ENCODE measurements at places on chromosomes 7 and 10. TPM values are rescaled to one million over a fixed set of nuclear protein-coding genes. Genes with fewer than 3 reads are reported as not detected.

Gene POT1
- 6.4 TPM for polyA plus RNA-seq

- DNase-seq: no peak
These were observed 82.0 kb downstream of the BMS1 start for GRCh38 chr10:42864575-42864974.

Gene CUL2
- 23.3 TPM for polyA plus RNA-seq

GRCh38 chr7:123463890-123464289 lies 70.5 kb downstream of the IQUB start:
- no peak for DNase-seq

GRCh38 chr10:70343312-70343711 lies 39.1 kb downstream of the LRRC20 start:
- no peak for DNase-seq
